Activated T-helper 1 cell treated with anti-CD3 and anti-CD28 coated beads, Interleukin-2, amount 50 U/mL, for 16 hours (primary cell): ENCODE measurements at places on chromosomes 6 and 20.

DNA sequence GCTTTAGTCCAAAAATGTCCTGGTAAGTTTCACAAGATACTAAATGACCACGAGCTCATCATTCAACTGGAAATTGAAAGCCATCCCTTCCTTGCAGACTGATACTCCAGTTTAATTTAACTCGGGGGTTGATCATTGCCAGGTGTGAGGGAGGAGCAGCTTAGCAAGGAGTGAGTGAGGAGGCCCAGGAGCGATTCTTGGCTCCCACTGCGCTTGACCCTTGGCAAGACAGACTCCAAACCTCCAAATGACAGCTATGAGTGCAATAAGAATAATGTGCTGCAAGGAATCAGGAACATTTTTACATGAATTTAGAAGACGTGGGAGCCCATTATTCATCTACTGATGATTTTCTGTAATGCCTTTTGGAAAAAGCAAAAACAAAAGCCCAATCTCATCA lies 64.9 kb downstream of the LAMA4 start:
- DNase-seq, result no peak

DNA sequence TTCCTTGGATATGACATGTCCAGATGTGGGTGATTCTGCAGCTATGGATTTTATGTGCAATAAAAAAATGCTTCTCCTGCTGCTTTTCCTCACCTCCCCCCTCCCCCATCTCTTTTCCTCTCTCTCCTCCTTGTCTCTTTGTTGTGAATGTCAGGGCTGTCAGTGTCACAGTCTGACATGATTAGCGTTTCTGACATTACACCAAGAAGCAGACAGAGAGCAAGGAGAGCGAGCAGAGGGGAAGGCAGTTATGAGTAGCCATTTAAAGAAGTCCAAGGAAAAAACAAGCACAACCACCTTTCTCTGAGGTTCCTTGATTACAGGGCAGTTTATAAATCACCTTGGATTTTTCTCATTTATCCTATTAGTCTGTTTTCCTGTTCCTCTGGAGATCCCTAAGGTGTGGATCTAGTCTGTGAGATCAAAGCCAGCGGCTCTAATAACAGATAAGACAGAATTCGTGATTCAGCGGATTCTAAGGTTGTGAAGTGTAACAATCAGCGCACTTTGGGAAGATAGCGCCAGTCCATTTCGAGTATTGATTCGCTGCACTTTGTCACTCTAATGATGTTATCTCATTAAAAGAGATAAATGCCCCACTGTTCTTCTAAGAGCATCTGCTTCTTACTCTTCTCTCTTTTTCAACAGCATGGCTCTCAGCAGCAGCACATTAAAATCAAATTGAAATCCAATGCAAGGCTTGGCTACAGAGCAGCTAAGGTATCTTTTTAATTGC lies 101.4 kb downstream of the BACH2 start:
- no peak for DNase-seq

DNA sequence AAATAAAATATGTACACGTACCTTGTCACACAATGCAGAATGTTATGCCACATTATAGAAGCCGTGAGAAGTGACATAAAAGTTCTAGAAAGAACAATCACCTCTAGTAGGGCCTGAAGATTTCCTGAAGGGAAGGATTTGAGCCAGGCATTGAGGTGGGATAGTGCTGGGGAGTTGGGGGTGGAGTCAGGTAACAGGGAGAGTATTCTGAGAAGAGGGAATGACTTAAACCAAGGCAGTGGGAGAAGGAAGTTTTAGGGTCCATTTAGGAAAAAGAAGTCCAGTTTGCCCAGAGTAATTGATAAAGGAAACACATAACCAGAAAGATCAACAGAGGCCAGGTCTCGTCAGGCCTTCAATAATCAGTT lies 262.8 kb downstream of the ARHGAP18 start:
- no peak for DNase-seq

DNA sequence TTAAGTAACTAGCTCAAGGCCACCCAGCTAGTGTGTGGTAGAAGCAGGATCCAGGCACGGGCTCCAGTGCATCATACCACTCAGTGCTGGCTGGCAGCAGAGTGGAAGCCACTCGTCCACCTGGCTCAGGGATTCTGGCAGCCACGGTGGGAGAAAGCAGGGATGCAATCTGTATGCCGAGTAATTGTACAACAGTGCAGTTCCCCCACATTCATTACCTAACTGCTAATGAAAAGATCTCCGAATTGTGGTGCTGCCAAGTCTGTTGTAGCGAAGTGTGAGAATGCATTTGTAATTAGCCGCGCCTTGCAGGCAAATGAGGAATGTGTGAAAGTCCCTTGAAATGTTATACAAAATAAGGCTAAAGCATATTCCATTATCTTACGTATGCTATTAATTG lies 29.0 kb downstream of the KCNG1 start:
- DNase-seq, result no peak

DNA sequence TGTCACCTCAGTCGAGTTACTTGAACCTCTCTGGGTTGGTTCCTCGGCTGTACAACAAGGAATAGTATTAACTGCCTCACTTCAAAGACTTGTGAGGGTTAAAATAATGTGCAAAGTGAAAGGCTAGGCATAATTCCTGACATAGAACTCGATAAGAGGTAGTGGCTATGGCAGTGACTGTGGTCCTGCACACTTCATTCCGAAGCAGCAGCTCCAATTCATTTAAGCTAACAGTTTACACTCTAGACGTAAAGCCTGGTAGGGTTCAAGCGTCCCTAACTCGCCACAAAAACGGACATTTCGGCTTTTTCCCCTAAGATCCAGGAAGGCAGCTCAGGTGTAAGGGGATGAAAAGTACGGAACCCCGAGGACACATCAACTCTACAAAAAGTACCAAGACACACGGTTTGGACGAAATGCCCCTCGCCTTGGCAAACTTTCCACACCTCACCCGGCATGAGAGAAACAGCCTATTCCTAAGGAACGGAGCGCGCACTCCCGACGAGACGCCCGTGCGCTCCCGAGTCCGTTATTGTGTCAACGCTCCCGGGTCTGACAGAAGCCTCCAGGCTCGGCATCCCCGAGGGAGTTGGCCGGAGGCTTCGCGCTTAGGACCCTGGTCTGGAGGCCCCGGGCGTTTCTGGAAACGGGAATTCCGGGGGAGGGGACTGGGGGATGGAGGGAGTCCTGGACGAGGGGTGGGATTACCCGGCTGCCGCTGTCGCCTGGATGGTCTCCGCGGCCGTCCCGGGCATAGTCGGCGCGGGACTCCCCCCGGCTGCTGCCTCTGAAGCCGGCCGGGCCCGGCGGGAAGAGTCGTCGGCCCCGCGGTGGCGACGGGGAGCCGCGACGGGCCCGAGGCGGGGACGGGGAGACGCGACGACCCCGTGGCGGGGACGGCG lies 937 bp downstream of the ZNF318 start:
- no peak for DNase-seq

- DNase-seq, result no peak
These were observed 64.6 kb downstream of the VEGFA start for GRCh38 chr6:43834528-43835155.

GRCh38 chr20:48332555-48332954 lies 495.2 kb downstream of the PREX1 start:
- no peak for DNase-seq

DNA sequence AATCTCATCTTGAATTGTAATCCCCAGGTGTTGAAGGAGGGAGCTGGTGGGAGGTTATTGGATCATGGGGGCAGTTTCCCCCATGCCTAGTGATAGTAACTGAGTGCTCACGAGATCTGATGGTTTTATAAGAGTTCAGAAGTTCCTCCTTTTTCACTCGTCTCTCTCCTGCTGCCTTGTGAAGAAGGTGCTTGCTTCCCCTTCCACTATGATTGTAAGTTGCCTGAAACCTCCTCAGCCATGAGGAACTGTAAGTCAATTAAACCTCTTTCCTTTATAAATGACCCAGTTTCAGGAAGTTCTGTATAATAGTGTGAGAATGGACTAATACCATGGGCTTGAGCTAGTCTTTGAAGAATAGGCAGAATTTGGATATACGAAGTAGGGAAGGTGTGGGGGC lies 113.9 kb downstream of the RIN2 start:
- no peak for DNase-seq
